ENCODE measurements at places on chromosomes 16 and 17.

- DNase-seq: no peak
Observed at GRCh38 chr17:75889454-75889853, 7.3 kb downstream of the TRIM65 start.

DNA sequence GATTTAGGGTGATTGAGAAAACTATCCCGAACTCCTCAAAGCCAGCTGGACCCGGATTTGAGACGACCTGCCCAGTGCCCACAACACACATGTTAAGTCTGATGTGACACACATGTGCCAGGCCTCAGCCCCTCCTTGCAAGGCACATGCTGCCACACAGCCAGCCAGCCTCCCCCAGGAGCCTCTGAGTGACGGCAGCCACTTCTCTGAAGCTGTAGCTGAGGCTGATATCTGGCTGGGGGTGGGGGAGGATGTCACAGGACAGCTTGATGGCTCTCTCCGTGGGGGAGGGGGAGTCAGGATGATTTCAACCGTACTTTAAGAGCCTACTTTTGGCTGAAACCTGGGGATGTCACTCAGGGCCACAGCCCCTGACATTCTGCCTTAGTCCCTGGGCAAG, 40.9 kb downstream of the SRCIN1 start:
- DNase-seq: no peak

- DNase-seq: no peak
Observed at GRCh38 chr16:31002862-31003341, 7.5 kb downstream of the STX1B start.

DNA sequence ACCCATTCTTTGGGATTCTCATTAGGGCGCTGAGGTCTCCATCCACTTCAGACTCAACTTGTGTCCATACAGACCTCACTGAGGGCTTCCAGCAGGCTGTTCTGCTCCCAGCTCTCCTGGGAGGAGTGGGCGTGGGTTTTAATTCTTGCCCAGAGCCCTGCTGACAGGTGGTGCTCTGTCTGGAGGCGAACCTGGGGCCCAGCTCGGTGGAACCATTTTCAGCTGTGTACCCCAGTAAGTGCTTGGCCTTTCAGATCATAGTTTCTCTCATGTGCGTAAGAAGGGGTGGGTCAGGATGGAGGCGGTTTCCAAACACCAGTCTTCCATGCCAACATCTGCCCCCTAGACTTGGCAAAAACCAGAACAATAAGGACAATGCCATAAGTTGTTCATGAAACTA, 21.4 kb upstream of the NKD1 start:
- DNase-seq: no peak

DNA sequence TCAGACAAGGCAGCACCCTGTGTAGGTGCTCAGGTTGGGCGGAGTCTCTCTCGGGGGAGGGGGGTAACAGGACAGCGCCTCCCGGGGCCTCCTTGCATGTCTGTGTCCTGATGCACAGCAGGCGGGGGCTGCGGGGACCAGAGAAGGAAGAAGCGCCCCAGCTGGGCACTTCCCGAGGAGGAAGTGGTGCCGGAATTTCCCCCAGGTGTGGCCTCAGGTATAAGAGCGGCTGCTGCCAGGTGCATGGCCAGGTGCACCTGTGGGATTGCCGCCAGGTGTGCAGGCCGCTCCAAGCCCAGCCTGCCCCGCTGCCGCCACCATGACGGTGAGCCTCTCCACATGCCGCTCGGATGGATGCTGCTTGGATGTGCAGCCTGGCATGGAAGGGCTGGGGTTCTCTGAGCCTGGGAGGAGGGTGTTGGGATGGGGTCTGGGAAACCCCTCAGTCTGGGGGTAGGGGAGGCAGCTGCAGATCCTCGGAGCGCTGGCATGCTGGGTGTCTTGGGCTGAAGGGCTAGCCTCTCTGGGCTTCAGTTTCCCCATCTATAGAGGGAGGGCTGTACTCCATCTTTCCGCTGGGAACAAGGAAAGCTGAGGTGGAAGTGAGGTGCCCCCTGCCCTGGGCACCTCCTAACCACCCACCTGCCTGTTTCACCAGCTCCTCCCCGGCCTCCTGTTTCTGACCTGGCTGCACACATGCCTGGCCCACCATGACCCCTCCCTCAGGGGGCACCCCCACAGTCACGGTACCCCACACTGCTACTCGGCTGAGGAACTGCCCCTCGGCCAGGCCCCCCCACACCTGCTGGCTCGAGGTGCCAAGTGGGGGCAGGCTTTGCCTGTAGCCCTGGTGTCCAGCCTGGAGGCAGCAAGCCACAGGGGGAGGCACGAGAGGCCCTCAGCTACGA, at the start of gene IL17C:
Gene IL17C (plus strand): TSS at position 250 of the 908 bp plus-strand sequence. CDS start 70 bp downstream, at position 320.
- no peak for DNase-seq

GRCh38 chr16:66418165-66418962, 8.7 kb upstream of the BEAN1 start:
- DNase-seq: no peak

GRCh38 chr17:80937462-80938381, 53.9 kb upstream of the CHMP6 start:
- no peak for DNase-seq

DNA sequence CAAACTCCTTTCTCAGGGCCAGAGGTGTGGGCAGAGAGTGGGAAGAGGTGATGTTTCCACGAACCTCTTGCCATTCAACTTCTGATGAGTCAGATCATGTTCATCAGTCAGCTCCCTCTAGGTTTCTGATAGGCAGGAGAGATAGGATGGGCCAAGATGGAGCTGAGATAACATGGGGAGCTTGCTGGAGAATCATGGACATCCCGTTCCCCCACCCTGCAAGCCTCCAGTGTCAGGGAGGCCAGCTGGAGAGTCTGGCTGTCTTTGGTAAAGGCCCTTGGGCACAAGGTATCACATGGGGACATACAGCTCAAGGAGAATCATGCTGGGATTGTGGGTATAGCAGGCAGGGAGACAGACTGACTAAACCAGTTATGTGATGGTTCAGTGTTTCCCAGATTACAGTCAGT, 136.0 kb upstream of the IRX3 start:
- no peak for DNase-seq

- no peak for DNase-seq
Observed at GRCh38 chr17:32720671-32721070, 156.3 kb downstream of the MYO1D start.

DNA sequence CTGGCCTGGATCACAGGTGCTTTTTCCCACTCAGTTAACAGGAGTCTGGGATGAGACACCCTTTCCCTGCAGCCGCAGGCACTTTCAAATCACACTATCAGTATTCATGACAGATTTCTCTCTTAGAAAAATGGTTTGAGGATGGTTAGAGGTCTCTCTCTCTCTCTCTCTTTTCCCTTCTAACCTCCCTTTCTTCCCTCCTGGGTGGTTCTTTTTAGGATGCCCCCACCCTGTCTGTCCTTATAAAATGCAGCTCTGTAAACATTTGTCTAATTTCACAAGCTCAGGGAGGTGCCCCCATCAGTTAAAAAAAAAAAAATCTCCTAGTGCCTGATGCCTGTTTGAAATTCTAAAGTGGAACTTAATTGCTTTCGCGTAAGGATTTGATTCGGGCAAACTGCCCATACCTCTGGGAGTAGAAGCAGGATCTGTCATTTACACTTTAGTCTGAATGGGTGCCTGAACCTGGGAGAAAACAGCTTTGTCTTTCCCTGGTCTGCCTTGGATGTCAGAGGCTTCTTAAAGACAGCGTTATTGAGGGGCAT, 158.8 kb downstream of the CCDC182 start:
- no peak for DNase-seq
